ENCODE measurements at places on chromosomes 1 and 21.

GRCh38 chr1:78491451-78492071 lies 787 bp downstream of the PTGFR start:
- no peak for DNase-seq

GRCh38 chr1:217929213-217929885 lies 298.2 kb downstream of the SPATA17 start:
- no peak for DNase-seq

GRCh38 chr1:233759665-233760064 lies 144.8 kb upstream of the SLC35F3 start:
- DNase-seq: no peak

GRCh38 chr1:89918127-89918793 lies 76.7 kb upstream of the ZNF326 start:
- DNase-seq: no peak

- no peak for DNase-seq
Measured at GRCh38 chr1:20850021-20850420, 62.9 kb upstream of the HP1BP3 start.

- peak; percentile 74 for DNase-seq
Measured at GRCh38 chr1:184051485-184052193, at the start of gene TSEN15. Gene TSEN15 (plus strand): TSS chr1:184051730. CDS start chr1:184051756, 26 bp downstream.

- no peak for DNase-seq
Measured at GRCh38 chr21:22063140-22063539, 1064.9 kb downstream of the NCAM2 start.

DNA sequence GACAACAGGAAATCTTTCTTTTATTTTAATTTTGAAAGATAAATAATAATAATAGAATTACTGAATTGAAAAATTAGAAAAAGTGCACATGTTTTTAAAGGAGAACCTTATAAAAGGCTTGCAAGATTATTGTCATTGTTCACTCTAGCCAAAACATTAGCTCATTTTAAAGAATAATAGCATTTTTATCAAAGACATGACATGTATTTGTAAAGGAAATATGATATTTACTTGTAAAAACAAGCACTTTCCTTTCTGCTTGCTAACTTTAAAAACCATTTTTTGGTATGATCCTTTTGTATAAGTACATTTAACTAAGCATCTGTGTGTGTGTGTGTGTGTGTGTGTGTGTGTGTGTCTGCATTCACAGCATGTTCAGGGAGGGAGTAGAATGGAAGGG lies 156.3 kb upstream of the C1orf87 start:
- no peak for DNase-seq

- DNase-seq: no peak
Measured at GRCh38 chr1:111707906-111708305, 31.3 kb downstream of the INKA2 start.

DNA sequence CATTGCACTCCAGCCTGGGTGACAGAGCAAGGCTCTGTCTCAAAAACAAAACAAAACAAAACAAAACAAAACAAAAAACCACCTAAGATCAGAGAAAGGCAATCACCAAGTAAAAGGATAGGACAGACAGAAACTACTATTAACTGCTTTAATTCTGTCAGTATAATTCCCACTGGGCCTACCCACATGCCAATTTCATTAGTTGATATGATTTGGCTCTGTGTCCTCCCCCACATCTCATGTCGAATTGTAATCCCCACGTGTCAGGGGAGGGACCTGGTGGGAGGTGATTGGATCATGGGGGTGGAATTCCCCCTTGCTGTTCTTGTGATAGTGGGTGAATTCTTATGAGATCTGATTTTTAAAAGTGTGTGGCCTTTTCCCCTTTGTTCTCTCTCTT lies 27.2 kb upstream of the CAPZB start:
- DNase-seq: no peak

DNA sequence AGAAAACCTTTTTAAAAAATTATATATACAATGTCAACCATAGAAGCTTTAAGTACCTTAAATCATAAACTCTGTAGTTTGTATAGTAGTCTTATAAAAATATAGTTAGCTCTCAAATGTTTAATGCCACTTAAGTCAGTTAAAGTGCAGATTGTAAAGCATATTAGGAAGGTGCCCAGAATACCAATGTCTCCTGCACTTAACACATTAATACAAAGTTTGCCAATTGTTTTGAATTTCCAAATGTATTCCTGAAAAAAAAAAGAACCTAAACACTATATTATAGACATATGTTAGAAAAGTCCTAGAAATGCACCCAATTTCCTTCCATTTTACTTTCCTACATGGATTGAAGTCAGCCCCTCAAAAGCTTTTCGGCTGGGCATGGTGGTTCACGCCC lies 12.1 kb downstream of the F3 start:
- DNase-seq: no peak

- no peak for DNase-seq
Measured at GRCh38 chr1:247212012-247212411, 40.2 kb upstream of the ZNF124 start.

- no peak for DNase-seq
Measured at GRCh38 chr1:113090051-113090450, 17.1 kb downstream of the LRIG2 start.

GRCh38 chr1:30476911-30477459 lies 246.4 kb downstream of the MATN1 start:
- DNase-seq: no peak

GRCh38 chr1:4355839-4356238 lies 298.6 kb upstream of the AJAP1 start:
- DNase-seq: no peak

DNA sequence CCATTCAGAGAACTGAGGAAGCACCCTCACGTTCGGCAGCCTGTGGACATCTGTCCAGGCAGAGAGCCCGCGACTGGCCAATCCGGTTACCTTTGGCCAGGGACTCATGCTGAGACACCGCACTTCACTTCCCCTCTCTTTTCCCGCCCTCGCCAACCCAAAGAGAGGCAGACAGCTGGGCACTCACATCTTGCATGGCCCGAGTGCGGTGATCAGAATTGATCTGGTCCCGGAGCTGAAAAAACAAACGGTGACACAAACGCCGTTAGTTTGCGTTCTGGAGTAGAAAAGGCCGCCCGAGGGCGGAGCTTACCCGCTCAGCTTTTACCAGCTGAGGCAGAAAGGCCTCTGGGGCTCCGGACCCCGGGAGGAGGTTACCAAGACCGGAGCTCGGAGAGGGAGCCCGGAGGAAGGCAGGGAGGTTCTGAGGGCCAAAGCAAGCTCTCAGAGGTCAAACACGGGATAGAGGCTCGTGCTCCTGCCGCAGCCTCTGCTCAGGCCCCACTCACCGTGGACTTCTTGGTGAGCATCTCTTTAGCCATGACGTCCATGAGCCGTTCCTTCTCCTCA lies 376 bp downstream of the SF3A3 start:
- DNase-seq: no peak
